Right cardiac atrium (tissue), 5 donors: ENCODE measurements at places on chromosomes 1 and 21.

DNA sequence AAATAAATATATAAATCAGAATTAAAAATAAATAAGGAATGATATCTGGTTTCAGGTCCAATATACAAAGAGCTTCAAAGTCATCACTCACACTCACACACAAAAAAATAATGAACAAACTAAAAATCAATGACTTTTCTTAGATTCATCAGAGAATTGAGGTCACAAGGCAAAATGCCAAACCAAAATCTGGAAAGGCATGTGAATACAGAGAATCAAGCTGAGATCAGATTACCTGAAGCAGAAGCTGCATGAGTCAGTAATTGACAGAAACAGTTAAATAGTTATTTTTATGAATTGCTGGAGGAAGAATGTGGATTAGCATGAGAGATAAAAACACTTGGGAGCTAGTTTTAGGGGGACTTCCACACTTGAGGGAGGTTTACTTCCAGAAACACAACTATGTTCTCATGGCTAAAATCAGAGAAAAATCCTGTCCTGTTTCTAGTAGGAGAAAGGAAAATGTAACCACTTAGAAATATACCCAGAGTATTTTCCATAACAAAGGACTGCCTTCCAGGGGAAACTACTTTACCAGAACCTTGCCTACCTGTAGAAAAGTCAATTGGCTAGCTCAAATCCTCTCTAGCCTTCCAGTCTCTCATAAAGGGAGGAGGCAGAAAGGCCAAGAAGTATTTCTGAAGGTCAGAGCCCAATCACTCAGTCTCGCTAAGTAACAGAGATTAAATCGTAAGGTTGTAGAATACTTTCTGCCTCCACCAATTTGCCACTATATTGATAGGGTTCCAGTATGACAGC, 536.6 kb upstream of the NR5A2 start:
- DNase-seq, result no peak

GRCh38 chr1:33228935-33229487, 27.3 kb upstream of the ZNF362 start:
- DNase-seq, result no peak

DNA sequence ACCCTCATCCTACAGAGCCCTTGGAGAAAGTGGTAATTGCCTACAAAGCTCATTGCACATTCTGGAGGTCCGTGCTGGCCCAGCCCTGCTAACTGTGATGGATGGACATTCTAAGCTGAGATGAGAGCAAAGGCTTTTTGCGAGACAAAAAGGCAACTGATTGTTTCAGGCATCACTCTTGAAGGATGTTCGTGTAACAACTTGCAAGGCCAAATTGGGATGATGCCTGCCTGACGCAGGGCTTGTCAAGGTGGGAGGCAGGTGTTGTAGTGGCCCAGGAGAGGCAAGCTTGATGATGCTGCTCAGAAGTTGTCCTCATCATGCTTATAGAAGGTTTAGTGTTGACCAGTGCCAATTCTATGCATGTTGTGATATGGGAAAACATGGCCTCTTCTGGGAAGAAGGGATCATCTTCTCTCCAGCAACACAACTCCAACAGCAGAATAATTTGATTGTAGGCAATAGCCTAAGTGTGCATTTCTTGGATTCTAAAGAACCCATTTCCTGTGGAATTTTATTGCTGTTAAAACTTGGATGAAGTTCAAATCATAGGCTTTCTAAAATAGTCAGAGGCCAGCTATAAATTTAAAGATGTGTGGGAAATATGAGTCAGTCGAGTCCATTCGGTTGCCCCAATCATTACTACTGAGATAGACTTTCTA, 102.5 kb upstream of the COA6 start:
- no peak for DNase-seq

- DNase-seq, result no peak
Measured at GRCh38 chr1:106961646-106962045, 94.8 kb upstream of the PRMT6 start.

- no peak for DNase-seq
Measured at GRCh38 chr1:61187352-61188086, 105.2 kb downstream of the NFIA start.

DNA sequence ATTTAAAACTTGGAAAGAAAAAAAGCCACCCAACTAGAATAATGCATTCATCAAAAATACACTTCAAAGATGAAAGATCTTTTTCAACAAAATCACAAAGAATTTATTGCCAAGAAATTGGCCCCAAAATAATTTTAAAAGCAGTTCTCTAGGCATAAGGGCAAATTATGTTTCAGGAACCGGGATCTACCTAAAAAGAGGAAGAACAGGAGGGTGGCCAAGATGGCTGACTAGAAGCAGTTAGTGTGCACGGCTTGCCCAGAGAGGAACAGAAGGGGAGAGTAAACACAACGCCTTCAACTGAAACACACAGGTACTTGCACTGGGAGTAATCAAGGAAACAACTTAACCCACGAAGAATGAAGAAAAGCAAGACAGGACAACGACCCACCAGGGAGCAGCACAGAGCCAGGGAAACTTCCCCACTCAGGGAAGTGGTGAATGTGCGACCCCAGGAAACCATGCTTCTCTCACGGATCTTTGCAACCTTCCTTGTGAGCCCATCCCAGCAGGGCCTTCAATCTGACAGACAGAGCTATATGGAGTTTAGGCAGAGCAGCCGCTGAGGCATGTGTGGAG, 46.1 kb downstream of the ACKR1 start:
- no peak for DNase-seq
